Stimulated activated CD4-positive, alpha-beta T cell treated with anti-CD3 and anti-CD28 coated beads, Interleukin-4, amount 100 ng/mL, for 4 hours (primary cell): ENCODE measurements at places on chromosomes 2 and 18.

- no peak for DNase-seq
Observed at GRCh38 chr18:14943486-14943885, 195.5 kb downstream of the ANKRD30B start.

GRCh38 chr2:37800176-37800858 is 124.8 kb upstream of the RMDN2 start:
- no peak for DNase-seq

DNA sequence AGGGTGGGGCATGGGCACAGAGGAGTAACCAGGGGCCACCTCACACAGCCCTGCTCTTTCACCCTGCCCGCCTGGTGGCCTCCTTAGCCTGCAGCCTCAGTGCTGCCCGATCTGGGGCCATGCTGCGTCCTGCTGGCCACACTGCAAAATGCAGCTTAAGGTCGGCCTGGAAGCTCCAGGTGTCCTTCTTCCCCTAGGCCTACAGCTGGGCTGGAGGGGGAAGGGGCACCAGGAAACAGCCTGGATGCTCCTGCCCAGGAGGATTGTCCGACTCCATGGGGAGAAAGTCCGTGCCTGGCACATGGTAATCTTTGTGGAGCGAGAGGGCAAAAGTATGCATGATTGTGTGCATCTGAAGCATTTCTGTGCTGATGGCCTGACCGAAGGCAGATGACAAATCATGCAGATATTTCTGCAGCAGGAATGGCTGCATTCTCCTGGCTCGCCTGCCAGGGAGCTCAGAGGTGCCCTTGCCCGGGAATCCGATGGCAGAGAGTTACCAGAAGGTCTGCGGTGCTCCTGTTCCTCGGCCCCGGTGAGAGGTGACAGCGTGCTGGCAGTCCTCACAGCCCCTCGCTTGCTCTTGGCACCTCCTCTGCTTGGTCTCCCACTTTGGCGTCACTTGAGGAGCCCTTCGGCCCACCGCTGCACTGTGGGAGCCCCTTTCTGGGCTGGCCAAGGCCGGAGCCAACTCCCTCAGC is 12.8 kb upstream of the ALPP start:
- DNase-seq: no peak

DNA sequence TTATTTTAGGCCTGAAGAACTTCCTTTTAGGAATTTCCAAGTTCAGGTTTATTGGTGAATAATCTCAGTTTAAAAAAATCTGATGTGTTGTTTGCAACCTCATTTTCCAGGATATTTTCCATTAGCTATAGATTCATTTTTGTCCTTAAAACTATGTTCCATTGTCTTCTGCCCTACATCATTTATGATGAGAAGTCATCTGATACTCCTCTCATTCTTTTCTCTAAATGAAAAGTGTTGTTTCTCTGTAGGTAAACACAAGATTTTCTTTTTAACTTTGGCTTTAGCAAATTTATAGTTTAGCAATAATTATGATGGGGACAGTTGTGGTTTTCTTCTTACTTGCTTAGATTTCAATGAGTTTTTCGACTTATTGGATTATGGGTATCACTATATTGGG is 427.3 kb downstream of the DCDC2C start:
- DNase-seq: no peak

DNA sequence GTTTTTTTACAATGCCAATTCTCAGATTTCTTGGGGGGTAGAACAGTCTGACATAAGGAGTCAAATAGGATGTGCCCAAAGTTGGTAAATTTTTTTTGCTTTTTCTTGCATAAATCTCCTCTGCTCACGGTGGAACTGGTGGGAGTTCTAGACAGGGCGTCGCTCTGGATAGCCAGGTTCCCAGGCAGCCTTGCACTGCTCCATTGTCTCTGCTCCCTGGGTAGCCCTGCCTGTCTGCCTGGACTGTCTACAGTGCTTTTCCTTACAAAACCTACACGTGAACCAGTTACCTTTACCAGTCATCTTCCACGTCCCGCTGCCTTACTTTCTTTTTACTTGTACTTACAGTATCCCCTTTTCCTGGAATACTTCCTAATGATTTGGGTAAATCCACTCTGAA is 117.1 kb downstream of the ZNF407 start:
- DNase-seq: no peak

DNA sequence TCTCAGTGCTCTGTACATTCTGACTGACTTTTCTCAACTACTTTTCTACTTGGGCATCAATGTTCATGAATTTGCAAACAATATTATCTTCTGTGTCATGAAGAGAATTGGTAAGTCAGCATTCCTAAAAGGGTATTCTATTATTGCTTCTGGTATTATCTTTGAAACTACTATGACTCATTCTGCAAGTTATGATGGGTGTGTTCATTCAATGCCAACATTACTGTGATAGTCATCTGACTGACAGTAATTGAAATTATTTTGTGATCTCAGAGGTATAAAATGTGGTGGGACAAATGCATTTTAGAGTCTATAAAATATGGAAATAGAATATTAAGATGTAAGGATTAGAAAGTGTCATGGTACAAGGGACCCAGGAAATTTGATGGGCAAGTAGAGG is 736.0 kb upstream of the CELF4 start:
- DNase-seq: no peak

DNA sequence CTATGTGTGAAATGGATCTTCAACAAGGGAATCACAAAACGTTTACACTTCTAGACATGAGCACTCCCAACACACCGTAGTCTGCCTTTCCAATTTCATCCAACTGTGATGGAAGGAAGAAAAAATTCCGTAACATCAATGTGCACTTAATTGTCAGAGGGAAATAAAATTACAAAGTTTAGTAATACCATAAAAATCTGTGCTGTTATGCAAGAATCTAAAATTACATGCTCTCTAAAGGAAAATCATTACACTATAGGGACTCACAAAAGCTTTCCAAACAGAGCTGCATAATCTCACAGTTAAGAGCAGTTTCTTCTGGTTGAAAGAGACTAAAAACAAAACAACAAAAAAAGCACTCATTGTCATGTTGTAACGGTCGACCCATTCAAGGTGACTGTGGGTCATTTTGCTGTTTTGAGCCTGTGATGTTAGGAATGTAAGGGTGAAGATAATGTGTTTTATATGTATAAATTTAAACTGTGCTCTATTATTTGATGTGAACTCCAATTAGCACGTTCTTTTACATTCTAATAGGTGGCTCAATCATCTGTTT is 698.0 kb downstream of the TDRD15 start:
- DNase-seq: no peak

DNA sequence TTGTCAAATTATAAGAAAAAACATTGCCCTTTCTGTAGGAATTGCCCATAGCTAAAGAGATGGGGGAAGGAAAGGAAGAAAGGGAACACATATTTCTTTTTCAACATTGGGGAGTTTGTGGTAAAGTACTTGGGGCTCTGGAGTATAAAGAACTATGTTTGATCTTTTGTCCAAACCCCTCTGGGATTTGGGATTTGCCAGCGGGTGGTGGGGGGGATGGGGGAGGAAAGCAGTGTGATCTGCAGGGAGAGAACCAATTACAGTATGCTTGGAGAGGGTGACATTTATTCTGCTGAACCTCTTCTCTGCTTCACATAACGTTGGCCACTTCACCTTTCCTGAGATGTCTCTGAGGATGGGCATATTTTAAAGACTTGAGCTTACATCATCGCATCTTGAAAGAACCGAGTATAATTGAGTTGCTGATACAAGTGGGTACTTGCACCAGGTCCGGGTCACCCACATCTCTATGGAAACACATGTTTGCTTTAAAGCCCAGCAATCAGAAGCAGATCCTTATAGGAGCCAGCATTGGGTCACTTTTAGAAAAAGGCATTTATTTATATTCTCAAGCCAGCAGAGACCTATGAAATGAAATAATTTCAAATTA is 73.1 kb downstream of the SPATS2L start:
- no peak for DNase-seq

- peak; percentile 88 for DNase-seq
Observed at GRCh38 chr2:27211943-27212625, at the start of the genes ATRAID and SLC5A6. Gene ATRAID (plus strand): TSS chr2:27212041. CDS start chr2:27212369, 328 bp downstream. Gene SLC5A6 (minus strand): TSS chr2:27212268. CDS start chr2:27207650, 4,618 bp downstream.

- no peak for DNase-seq
Observed at GRCh38 chr2:51025906-51026555, 5.9 kb downstream of the NRXN1 start.

GRCh38 chr18:34734056-34734455 is 24.0 kb downstream of the DTNA start:
- DNase-seq: no peak

DNA sequence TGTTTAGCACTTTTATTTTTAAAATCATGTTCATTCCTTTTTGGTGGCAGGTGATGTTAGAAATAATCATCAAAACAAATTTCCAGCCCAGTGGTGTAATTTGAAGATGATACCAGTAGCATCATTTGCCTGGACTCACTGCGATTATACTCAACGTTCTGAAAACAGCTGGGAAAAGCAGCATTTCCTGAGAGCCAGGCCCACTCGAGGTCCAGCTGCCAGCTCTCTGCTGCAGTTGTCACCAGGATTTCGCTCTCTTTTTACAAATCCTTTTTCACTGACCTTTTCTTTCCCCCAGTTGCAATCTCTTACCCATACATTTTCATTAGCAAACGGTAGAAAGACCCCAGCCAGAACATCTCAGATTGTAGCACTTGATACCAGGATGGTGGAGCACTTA is 110.6 kb upstream of the LYPD1 start:
- no peak for DNase-seq

- DNase-seq: no peak
Observed at GRCh38 chr2:182541268-182541667, 114.4 kb upstream of the PDE1A start.

DNA sequence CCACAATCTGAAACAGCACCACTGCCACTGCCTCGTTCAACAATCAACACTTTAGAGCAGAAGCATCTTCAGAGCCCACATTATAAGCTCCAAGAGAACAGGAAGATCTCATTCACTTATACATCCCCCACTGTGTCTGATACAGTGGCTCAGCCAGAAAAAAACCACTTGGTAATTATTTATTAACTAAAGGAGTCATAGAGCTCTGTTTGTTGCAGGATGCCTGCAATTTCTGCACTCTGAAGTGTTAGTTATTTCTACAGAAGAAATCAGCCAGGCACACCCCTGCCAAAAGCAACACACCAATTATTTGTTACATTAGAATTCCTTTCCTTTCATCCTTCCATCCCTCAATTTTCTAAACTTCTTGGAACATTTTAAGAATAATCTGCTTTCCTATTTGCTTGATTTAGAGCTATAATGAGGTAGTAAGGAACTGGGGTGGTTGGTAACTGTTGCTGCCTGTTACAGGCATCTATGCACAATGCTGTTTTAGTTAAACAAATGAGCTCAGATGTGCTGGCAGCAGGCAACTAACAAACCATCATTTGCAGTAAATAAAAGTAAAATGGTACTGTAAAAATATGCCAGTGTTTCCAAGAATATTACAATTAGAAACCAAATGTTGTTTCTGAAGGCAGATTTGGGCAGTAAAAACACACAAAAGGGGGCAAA is 59.9 kb downstream of the DYM start:
- no peak for DNase-seq
